NCI-H1105 treated with DMSO at 0.1 percent for 48 hours (cell line): ENCODE measurements at places on chromosomes 1 and 21.

GRCh38 chr1:56050911-56051310, 528.5 kb downstream of the PLPP3 start:
- no peak for DNase-seq

DNA sequence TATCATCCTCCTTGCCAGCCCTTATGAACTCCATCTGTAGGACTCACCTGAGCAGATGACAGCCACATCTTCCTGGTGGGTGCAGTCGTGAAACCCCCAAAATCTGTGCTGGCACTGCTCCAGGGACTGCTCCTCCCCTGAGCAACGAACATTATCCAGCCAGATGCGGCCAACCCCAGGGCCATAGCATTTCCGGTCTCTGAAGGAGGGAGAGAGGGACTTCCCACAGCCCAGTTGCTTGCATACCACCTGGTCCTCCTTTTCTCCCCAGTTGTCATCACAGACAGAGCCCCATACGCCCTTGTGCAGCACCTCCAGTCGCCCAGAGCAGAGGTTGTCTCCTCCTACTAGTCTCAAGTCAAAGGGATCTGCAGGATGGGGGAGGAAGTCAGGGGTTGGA, 8.5 kb downstream of the CD5L start:
- DNase-seq = no peak

DNA sequence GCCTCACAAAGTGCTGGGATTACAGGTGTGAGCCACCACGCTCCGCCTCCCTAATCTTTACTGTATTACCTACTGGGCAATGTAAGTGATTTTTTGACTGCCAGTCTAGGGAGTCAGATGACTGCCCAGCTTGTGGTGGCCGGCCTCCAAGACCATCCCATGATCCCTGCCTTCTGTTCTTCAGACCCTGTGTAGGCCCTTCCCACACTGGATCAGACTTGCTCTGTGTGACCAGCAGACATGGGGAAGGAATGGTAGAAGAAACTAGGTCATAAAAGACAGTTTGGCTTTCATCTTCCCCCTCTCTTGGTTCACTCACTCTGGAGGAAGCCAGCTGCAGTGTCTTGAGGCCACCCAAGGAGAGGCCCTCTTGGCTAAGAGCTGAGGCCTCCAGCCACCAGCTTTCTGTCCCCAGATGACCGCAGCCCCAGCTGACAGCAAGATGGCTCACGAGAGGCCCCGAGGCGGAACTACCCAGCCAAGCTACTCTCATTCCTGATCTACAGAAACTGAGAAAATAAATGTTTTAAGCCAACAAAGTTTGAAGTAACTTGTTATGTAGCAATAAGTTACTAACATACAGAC, 14.5 kb upstream of the CBR3 start:
- no peak for DNase-seq

DNA sequence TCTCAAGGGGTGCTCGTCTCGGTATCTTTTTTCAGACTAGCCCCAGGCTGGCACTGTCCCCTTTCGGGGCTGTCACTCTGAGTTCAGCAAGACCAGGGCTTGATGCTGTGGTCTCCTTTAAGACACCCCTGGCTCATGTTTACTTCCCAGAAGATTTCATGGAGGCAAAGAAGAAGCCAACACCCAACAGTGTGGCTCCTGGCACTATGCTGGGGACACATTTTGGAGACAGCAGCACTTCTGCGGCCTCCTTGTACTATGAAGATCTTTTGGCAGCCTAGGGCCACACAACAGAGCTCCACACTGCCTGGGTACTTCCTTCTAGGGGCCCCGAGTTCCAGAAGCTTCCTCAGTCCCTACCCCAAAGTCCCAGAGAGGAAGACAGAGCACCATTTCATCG, 24.6 kb downstream of the ECE1 start:
- no peak for DNase-seq

DNA sequence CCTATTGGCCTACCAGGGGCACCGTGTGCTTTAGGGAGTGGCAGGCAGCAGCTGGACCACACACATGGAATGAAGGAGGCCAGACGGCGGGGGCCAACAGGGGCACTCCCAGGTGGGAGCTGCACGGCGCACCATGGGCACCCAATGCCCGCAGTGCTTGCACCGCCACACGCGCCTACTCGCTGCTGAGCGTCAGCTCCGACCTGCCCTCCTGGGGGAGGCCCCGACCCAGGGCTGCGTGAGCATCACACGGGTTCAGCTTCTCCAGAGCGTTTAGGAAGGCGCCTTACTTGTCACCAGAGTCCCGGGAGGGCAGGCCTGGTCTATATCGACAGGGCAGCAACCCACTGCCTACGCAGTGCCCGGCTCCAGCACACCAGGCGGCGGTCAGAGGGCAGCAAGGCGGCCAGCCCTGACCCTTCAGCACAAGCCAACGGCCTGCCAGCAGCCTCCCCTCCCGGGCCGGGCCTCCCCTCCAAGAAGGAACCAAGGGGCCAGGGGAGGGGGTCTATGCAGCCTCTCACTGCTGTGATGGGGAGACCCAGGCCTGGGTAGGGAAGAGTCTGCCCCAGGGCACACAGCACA, 64.9 kb downstream of the ARHGEF16 start:
- DNase-seq = no peak

DNA sequence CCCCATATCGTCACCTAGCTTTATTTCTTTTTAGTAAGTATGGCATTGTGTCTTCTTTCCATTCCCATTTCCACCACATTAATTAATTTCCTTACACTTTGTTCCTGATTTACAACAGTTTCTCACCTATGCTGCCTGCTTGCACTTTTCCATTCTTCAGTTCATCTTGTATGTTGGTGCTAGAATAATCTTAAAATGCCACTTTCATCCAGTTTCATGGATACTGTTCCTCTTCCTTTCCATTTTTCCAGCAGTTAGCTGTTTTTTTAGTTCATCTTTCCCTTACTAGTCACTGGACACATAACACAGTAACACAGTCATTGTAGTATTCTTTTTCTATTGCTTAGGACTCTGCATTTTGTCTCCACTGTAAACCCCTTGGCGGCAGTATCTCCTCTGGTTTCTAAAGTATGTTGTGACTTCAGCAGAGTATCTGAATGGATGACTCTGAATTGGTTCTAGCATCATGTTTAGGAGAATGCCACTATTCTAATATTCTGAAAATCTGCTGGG, 2.1 kb downstream of the CDC7 start:
- peak; percentile 30 for DNase-seq

DNA sequence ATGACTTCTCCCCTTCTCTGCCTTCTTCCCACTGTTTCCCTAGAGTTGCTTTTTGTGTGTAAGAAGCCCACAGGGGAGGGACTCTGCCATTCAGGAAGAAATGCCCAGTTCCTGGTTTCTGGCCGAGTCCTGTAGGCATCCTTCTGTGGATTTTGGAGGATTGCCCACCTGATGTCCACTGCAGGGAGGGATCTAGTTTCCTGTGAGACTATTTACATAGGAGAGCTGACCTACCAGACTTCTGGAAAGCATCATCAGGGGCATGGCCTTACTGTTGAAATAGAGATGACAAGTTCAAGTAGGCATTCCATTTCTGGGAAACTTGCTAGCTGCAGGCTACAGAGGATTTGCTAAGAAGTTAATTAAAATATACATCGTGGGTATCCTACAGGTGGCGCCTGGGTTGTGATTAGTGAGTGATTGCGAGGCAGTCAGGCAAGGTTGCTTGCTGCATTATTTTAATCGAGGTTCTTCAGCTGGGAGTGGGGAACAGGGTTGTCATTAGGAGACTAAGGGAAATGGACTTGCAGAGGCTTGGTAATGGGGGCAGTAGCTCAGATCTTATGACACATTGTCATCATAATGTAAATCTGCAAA, 148.7 kb downstream of the HHAT start:
- DNase-seq = no peak

DNA sequence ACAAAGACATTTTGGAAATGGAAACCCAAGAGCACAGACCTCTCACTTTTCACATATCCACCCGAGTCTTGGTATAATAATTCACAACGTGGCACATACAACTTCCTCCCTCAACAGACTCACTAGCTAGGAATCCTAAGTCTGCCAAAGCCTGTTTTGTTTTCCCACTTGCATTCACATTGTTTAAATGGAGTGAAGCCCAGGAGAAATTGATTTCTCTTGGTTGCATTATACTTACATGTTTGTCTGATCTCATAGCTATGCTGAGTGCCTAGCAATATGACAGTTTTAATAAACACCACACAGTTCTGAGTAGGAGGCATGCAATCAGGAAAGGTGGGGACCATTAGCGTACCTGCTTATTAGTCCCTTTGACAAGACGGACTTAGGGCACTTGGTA, 348.6 kb upstream of the ADGRL4 start:
- no peak for DNase-seq

GRCh38 chr1:194570476-194570875, 1384.1 kb upstream of the B3GALT2 start:
- no peak for DNase-seq

GRCh38 chr1:91511386-91511785, 10.7 kb downstream of the CDC7 start:
- DNase-seq = peak; percentile 40

GRCh38 chr1:100699744-100700143, 19.8 kb upstream of the VCAM1 start:
- DNase-seq = no peak

DNA sequence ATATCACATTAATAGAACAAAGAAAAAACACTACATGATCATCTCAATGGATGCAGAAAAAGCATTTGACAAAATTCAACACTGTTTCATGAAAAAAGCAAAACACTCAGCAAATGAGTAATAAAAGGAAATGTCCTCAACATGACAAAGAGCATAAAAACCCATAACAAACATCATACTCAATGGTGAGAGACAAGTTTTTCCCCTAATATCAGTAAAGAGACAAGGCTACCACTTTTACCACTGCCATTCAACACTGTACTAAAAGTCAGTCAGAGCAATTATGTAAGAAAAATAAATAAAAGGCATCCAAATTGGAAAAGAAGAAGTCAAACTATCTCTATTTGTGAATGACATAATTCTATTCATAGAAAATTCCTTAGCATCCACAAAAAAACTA, 64.3 kb downstream of the ZNF644 start:
- no peak for DNase-seq

- no peak for DNase-seq
Measured at GRCh38 chr21:28906841-28907240, 85.8 kb downstream of the LTN1 start.

DNA sequence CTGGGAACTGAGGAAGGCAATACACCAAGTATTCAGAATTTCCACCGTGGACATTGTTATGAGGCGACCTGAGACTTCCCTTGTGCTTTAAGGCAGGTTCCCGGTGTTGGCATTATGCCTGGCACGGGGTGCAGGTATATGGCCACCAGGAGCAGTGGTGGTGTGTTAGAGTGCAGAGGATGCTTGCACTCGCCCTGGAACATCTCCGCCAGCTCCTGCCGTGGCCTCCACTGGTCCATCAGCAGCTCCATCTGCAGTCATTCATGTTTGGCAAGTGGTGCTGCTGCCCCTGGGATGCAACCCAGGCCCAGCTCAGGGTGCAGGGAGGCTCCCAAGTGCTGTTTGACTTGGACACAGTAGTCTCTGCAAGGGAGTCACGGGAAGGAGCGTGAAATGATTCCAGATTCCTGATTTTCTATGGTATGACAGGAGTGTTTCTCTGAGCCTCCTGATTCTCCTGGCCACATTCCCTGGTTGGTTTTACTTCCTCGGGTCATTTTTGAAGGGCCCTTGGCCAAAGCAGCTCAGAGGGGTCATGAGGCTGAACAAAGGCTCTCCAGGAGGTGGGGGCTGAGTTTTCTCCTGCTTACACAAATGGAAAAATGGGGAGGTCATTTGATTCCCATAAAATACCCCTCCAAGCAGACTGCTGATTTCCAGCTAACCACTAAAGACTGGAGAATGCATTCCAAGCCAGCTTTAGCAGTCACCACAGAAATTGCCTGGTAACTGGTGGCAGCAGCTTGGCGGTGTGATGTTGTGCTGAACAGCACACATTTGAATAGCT, 60.4 kb upstream of the PSEN2 start:
- no peak for DNase-seq

- no peak for DNase-seq
Measured at GRCh38 chr1:232282498-232282897, 347.4 kb downstream of the SIPA1L2 start.

- no peak for DNase-seq
Measured at GRCh38 chr1:210132582-210132981, 100.0 kb upstream of the SERTAD4 start.

- DNase-seq = no peak
Measured at GRCh38 chr1:240194120-240194519, 102.4 kb downstream of the FMN2 start.

- no peak for DNase-seq
Measured at GRCh38 chr21:45055861-45056260, 18.5 kb upstream of the ADARB1 start.

- DNase-seq = no peak
Measured at GRCh38 chr1:55352080-55352810, 137.1 kb upstream of the USP24 start.
